ENCODE measurements at places on chromosomes 12 and 14.

GRCh38 chr14:31895206-31895605 lies 181.9 kb upstream of the ARHGAP5 start:
- no peak for DNase-seq

GRCh38 chr12:6182279-6182898 lies 17.8 kb upstream of the CD9 start:
- no peak for DNase-seq

- DNase-seq, result peak; percentile 39
Measured at GRCh38 chr12:131101006-131101405, 147.3 kb downstream of the ADGRD1 start.

GRCh38 chr12:82415402-82415801 lies 57.1 kb downstream of the METTL25 start:
- no peak for DNase-seq

GRCh38 chr14:51014086-51014485 lies 69.8 kb upstream of the PYGL start:
- no peak for DNase-seq

- peak; percentile 67 for DNase-seq
Measured at GRCh38 chr12:48296586-48297282, 54.0 kb downstream of the ZNF641 start.

GRCh38 chr14:38900887-38901286 lies 202.1 kb downstream of the SEC23A start:
- no peak for DNase-seq

DNA sequence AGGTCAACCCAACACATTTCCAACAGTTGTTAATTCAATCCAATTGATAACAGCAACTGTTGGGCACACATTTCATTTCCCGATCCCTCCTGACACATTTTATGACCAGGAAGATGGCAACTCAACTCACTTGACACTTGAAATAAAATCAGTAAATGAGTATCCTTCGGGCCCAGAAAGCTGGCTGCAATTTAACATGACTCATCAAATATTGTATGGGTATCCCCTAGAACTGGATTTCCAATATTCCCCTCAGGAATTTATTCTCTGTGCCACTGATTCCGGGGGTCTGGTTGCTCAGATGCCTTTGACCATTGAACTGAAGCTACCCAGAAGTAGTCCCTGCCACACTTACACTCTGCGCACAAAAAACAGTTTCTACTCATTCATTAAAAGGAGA lies 42.1 kb downstream of the INTS13 start:
- DNase-seq, result no peak

DNA sequence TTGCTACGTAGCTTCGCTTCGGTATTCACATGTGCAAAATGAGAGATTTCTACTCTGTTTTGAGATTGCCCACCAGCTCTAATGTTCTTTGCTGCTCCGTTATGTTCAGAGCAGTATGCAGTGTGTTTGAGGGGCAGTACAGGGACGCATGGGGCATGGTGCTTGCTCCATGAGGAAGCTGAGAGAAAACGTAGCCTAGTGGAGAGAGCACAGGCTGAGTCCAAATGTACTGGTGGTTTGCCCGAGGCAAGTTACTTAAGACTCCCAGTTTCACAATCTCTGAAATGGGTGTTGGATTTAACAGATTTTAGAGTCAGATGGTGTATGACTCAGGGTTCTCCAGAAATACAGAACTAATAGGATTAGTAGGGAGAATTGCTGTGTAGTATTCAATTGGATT lies 310.5 kb downstream of the ETNK1 start:
- no peak for DNase-seq

- peak; percentile 67 for DNase-seq
Measured at GRCh38 chr12:111546758-111547383, 52.2 kb downstream of the ATXN2 start.

DNA sequence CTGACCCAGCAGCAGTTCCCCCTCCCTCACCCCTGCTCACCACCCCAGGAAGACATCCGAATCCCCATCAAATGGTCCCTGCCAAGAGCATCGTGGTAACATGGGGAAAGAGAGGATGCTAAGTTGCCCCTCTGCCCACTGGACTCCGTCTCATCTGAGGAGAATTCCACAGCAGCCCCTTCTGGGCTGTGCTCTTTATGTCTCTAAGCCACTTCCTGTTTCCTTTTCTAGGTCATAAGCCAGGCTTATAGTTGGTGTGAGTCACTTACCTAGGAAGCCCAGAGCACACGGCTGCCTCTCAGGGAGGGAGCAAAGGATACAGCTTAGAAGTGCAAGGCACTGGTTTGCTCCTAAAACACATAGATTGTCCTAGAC lies 76.0 kb downstream of the VCPKMT start:
- peak; percentile 76 for DNase-seq

GRCh38 chr14:69044965-69045555 lies 66.0 kb upstream of the ACTN1 start:
- no peak for DNase-seq

DNA sequence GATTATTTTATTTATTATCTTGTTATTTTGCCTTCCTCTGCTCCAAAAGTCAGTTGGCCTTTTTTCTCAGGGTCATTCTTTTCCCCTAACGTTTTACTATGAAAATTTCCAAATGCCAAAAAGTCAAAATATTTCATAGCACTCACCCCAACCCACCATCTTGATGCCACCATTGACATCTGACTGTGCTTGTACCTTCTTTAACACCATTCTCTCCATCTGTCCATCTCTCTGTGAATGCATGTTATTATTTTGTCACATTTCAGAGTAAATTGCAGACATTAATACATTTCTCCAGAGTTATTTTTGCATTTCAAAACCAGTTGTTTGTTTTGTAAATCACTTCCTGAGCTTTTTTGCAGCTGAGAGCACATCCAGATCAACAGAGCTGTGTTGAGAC lies 38.6 kb downstream of the FOXN4 start:
- no peak for DNase-seq

- peak; percentile 66 for DNase-seq
Measured at GRCh38 chr12:27142101-27142721, 59.8 kb upstream of the C12orf71 start.

GRCh38 chr12:94100990-94101737 lies 47.2 kb upstream of the PLXNC1 start:
- DNase-seq, result peak; percentile 93

DNA sequence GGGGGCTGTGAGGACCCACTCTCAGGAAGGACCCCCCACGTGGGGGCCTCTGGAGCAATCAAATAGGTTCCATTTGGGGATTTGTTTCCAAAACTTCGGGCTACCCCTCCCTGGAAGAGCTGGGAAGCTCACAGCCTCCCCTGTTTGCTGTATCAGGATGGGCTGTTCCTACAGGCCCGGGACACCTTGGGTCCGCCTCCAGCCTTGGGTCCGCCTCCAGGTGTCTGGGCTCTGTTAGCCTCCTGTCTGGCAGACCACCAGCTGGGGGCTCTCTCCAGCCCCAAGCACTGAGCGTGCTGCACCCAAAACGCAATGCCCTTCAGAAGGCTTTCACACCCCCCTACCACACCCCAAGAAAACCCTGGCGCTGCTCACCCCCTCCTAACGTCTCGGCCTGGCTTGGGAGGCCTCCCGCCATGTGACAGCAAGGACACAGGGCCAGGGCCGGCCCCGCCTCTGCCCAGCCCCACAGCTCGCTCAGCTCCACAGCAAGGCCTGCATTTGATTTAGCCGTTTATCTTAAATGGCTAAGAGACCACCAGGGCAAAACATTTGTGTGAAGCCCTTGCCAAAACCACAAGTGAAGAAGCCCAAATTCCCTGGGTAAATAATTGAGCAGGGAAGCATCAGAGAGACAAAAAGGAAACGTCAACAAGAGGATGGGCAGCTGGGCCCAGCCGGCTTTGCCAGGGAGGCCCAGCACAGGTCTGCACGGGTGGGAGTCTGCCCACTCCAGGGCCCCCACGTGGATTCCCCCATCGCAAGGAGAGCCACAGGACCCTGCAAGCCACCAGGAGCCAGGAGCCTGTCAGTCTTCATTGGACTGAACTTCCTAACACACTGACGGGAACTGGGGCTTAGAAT lies 39.9 kb downstream of the BCL11B start:
- DNase-seq, result no peak

DNA sequence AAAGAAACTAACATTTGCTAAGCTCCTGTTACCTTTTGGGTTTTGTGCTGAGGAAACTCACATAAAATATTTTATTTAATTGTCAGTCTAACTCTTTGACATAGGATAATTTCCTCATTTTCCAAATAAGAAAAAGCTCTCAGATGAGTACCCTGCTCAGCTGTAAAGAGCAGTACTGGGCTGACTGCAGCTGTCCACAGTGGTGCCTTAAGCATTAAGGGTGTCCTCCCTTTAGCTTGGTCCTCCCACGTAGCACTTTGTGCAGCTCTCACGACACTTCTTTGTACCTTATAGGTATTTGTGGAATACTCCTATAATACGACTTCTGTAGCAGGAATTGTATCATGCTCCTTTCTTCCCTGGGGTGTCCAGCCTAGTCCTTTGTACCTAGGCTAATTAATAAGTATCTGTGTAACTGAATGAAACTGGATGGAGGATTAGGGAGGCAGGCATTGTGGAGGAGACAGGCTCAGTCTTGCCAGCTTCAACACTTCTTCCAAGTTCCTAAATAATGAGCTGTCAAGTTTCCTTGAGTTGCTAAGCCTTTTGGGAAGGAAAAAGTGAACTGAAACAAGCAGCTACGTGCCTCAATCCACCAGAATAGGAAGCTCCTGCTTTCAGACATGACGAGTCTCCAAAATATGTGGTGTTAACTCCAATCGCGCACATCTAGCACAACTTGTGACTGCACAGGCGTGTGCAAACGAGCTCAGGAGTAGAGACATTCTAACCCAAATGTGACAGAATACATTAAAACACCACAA lies 123.0 kb downstream of the SLC38A4 start:
- DNase-seq, result no peak

- DNase-seq, result no peak
Measured at GRCh38 chr12:57341275-57341990, 89.4 kb downstream of the R3HDM2 start.

GRCh38 chr14:99534863-99535262 lies 53.7 kb downstream of the CCNK start:
- DNase-seq, result no peak

GRCh38 chr14:51963286-51963685 lies 26.1 kb upstream of the RTRAF start:
- DNase-seq, result no peak

DNA sequence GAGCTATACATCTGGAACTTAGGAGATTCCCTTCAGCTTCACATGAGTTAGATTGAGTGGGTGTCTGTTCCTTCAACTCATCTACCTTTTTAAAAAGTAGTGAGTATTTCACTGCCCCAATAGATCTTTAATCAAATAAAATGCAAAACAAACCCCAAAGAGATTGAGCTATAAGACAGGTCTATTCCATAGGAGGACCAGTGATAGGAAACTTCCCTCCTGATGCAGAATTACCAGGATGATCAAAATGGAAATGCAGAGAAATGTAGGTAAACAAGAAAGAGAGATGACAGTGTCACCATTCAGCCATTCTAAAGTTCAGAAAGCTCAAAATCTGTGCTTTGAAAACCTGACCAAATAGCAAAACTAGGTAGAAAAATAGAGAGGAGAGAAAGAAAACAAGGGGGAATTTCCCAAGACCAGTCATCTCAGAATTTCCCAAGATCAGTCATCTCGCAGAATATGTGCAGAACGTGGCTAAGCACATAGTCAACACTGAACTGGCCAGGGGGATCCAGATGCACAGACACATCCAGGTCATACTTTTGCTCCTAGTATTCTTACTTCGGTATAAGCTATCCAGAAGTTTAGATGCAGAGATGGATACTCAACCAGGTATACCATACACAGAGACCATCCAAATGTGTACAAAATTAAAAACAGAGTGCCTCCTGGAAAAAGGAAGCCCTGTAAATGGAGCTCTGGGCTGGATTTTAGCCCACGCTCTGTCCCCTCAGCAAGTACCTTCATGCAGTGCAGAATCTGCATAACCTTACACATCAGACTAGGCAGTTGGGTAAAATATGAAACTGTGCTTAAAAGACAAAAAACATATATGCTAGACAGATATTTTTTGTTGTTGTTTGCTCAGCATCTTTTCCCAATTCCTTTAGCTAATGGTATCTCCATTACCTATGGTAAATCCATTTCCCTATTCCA lies 27.4 kb downstream of the SLC41A2 start:
- DNase-seq, result peak; percentile 72

- DNase-seq, result no peak
Measured at GRCh38 chr12:26233631-26234030, 38.3 kb downstream of the SSPN start.

DNA sequence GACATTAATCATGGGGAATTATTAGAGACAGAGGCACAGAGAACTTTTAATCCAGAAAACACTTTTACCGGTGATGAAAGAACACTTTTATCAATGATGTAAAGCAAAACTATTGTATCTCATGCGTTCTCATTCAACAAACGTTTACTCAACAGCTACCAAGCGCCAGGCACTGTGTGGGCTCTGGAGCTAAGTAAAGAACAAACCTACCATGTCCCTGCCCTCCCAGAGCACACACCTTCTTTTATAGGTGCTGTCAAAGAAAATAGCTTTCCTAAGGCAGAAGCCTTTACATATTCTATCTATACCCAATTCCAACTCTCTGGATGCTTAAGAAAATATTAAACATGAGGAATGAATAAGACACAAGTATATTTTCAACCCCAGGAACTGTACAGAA lies 91.1 kb downstream of the FOXN3 start:
- no peak for DNase-seq

DNA sequence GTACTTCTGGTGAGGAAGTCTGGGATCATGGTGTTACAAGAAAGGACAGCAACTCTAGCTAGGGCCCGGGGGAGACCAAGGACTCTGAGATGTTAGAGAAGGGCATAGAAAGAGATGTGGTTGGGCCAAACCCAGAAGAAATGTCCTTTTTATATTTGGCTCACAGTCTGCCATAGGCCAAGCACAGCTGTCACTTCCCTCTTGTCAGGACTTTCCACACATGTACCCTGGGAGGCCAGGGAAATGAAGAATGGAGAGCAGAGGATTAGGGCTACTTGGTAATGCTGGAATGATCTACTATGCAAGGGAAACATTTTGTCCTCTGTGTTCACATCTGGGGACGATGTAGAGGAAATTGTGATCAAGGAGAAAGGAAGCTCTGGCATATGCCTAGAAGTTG lies 9.2 kb downstream of the MYO1A start:
- no peak for DNase-seq

GRCh38 chr14:103113774-103114173 lies 9.5 kb upstream of the TNFAIP2 start:
- no peak for DNase-seq

GRCh38 chr14:53331247-53331646 lies 178.1 kb upstream of the DDHD1 start:
- no peak for DNase-seq

GRCh38 chr12:97168804-97169203 lies 261.7 kb downstream of the NEDD1 start:
- DNase-seq, result no peak

DNA sequence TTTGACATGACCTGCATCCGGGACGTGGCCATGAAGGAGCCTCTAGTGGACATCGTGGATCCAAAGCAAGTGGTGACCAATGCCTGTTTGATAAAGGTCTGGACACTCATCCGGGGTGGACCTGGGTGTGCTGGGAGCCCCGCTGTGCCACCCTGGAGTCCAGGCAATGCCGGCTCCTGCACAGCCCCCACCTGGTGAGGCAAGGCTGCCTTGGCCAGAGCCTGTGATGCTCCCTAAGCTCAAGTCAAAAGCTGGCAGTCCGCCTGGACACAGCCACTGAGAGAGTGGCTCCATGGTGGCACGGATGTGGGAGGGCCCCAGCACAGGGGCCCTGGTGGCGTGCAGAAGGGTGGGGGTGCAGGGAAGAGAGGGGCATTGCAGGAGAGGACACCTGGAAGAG lies 85.9 kb downstream of the PRMT8 start:
- DNase-seq, result no peak
